ENCODE measurements at places on chromosomes 11 and 22.

DNA sequence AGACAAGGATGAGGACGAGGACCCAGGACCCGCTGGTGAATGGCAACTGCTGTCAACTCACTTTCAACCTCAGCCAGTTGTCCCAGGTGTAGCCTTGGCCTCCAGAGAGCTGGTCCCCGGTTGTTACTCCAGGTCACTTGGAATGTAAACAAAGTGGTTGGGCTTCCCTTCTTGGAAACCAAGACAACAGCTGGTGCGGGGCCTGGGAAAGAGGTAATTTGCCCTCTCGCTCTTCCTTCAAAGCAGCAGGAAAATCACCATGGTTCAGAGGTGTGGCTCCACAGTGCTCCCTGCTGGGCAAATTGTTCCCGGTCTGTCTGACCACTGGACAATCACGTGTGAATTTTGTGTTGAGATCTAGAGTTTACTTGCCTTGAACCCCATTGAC is 15.0 kb downstream of the SLC1A2 start:
- DNase-seq, result no peak

GRCh38 chr22:26064048-26064447 is 105.2 kb upstream of the SEZ6L start:
- no peak for DNase-seq

GRCh38 chr11:82671451-82671850 is 62.2 kb downstream of the FAM181B start:
- DNase-seq, result no peak

DNA sequence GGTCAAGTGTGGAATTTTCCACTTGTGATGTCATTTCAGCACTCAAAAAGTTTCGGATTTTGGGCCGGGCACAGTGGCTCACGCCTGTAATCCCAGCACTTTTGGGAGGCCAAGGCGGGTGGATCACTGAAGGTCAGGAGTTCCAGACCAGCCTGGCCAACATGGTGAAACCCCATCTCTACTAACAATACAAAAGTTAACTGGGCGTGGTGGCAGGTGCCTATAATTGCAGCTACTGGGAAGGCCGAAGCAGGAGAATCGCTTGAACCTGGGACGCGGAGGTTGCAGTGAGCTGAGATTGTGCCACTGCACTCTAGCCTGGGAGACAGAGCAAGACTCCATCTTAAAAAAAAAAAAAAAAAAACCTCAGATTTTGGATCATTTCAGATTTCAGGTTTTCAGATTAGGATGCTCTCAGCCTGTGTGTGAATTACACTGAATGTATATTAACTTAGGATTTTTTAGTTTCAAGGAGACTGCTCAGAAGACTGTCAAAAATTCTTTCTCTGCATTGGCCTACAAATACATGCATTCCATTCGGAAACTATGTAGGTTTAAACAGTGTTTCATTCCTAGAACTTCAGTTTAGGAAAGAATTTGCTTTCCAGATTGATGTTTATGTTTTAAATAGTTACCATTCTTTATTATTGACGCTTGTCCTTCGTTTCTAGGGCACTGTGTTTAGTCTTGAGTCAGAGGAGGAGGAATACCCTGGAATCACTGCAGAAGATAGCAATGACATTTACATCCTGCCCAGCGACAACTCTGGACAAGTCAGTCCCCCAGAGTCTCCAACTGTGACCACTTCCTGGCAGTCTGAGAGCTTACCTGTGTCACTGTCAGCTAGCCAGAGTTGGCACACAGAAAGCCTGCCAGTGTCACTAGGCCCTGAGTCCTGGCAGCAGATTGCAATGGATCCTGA is 48.0 kb downstream of the BID start:
- no peak for DNase-seq

DNA sequence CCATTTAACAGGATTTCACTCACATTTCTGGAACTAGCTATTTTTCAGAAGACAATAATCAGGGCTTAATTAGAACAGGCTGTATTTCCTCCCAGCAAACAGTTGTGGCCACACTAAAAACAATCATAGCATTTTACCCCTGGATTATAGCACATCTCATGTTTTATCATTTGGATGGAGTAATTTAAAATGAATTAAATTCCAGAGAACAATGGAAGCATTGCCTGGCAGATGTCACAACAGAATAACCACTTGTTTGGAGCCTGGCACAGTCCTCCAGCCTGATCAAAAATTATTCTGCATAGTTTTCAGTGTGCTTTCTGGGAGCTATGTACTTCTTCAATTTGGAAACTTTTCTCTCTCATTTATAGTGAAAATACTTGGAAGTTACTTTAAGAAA is 9.2 kb downstream of the PRSS23 start:
- no peak for DNase-seq

DNA sequence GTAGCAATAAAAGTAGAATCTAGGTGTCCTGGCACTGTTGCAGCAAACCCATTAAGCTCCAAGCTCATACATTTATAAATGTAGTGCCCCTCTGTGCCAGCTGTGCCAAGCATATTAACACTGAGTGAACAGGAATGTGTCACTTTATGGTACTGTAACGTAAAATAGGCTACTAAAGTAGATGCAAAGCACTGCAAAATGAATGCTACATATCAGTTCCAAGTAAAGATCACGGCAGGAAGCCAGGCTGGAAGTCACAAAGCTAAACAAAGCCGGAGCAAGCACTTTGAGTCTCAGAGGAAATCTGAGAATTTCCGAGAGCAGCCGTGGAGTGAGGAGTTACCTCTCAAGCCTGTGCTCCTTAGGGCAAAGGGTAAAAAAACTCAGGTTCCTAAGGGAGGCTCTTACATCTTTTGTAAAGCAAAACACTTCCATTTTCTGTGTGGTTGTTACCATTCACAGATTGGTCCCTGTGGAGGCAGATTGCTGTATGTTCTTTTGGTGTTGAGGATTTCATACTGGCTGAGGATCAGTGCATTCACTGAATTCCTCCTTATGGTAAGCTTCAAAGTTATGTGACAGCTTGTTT is 85.7 kb downstream of the WNT11 start:
- no peak for DNase-seq

- no peak for DNase-seq
Measured at GRCh38 chr11:126265811-126266210, 2.9 kb downstream of the SRPRA start.

GRCh38 chr11:100680070-100680469 is 7.0 kb upstream of the ARHGAP42 start:
- DNase-seq, result no peak

GRCh38 chr11:16454289-16454863 is 98.0 kb upstream of the SOX6 start:
- DNase-seq, result no peak

DNA sequence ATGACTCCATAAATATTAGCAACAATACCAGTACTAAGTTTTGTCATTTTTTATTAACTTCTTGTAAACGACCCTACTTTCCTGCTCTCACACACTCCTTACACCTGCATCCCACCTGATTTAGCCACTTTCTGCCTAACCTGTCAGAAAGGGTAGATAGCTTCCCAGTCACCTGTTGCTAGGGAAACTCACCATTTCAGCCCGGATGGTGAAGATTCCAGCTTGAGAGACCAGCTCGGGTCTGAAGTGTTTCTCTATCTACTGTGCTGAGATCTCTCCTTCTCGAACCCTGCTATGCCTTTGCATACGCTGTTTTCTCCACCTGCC is at the start of gene PARVG:
Gene PARVG (plus strand): TSS at position 220 of the 327 bp plus-strand sequence. CDS start 2,405 bp downstream, outside the sequence.
- DNase-seq, result peak; percentile 38

DNA sequence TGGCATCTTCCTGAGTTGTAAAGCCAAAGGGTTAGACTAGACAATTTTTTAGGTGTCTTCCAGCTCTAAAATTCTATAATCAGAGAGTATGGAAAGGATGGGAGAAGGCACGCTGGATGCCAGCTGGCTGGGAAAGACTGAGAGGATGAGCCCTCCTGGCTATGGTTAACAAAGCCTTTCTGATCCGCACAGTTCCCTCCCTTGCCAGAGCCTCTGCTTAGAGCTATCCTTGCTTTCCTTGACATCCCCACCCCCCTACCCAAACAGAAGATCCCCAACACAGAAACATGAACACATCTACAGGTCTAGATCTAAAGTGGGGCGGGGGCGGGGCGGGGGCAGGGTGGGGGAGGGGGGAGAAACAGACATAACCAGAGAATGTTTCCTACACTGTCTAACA is 6.5 kb downstream of the TCF20 start:
- DNase-seq, result no peak

GRCh38 chr11:46249938-46250744 is 27.3 kb upstream of the CREB3L1 start:
- no peak for DNase-seq

GRCh38 chr11:46050003-46050461 is 71.2 kb downstream of the PHF21A start:
- DNase-seq, result no peak

GRCh38 chr22:27206374-27207133 is 549.2 kb downstream of the MIAT start:
- no peak for DNase-seq

GRCh38 chr22:38314933-38315822 is 2.1 kb downstream of the CSNK1E start:
- DNase-seq, result no peak

DNA sequence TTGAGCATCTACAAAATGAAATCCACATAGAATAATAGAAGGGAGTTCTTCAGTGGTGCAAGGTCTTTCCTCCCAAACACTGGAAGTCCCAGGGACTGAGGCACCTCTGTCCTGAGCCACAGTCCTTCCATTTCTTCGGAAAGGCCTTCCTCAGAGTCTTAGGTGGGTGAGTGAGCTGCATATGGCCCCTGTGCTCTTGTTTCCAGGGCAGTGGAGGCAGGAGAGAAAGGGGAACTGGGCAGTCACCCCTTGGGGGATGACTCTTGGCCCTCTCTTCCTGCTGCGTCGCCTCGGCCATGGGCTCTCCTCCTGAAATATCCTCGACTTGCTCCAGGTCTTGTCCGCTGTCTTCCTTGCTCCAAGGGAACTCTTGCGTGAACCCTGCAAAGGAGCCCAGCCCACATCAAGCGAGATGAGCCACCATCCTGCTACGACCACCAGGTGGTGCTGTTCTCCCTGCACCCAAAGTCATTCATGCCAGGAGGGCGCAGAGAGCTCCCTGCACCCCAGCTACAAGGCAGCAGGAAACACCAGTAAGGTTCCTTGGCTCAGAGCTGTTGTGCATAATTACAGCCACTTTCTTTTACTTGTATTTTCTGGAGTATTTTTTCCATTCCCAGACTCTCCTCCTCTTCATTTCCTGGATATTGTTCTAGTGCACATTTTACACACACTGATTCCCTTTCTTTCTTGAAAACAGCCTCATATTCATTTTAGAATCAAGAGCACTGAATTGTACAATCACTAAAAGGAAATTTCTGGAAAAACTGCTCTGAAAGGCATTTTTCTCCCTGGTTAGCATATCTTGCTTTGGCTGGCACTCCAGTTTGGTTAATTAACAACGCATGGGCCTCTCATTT is 397.8 kb downstream of the OPCML start:
- peak; percentile 1 for DNase-seq

GRCh38 chr11:19393941-19394340 is 153.2 kb upstream of the E2F8 start:
- DNase-seq, result no peak

GRCh38 chr11:62266558-62266957 is 3.4 kb upstream of the SCGB2A2 start:
- DNase-seq, result no peak

DNA sequence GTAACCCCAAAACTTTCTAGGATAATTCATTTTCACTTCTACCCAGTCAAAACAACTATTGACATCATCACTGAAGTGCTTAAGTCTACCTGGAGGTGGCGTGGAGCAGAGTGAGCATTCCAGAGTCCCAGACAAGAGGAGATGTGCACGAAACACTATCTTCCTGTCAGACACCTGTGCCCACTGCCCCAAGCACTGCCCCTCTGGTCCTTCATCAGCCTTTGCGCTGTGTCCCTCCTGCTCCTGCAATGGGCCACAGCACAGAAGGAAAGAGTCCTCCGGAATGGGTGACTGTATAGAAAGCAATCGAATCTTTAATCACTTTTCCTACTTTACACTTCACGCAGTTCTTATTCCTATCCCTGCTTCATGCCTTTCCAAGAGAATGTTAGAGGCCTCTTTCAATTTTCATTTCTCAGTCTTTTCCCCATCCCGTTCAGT is 512 bp upstream of the GRIA4 start:
- DNase-seq, result no peak

- DNase-seq, result no peak
Measured at GRCh38 chr11:113370634-113371033, 16.9 kb upstream of the ANKK1 start.

- DNase-seq, result no peak
Measured at GRCh38 chr11:23201936-23202522, 341.8 kb upstream of the CCDC179 start.

DNA sequence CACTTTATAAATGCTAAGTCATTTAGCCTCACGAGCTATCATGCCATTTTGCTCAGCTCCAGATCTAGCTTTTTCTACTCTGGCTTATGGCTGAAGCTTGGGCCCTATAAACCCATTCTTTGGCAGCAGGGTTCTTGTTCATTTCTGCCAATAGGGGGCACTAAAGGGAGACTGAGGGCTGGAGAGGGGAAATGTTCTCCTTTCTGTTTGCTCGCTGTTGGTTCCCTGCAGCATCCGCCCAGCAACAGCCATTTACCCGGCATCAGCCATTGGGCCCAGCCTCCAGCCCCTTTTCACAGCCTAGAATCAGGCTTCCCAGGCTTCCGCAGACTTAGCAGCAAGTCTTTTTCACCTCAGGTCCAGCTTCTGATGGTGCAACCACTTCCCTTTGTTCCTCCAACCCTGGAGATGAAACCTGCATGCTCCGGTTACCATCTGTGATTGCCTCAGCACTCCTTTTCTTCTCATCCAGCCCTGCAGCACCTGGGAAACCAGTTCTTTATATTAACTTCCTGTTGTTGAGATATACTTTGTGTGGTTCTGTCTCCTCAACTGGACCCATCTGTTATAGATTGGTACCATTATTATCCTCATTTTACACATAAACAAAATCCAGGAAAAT is 4.2 kb upstream of the ME3 start:
- no peak for DNase-seq

GRCh38 chr22:48156603-48157355 is 1394.3 kb downstream of the TBC1D22A start:
- no peak for DNase-seq

DNA sequence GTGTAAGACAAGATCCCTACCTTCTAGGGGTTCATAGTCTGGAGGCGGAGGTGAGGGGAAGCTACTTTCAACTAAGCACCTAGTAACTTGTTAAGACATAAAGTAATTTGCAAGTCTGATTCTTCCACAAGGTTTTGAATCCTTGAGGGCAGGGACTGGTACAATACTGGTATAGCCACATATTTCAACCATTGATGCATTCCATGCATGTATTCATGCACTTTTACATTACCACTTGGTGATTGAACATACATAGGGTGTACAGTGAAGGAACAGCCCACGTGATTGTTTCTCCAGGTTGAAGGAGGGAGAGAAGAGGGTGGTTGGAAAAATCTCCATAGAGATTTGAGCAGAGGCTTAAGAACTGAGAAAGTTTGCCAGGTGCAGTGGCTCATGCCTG is 62.0 kb upstream of the PAX6 start:
- DNase-seq, result no peak

GRCh38 chr22:38715852-38716251 is 10.1 kb downstream of the GTPBP1 start:
- no peak for DNase-seq
